ENCODE measurements at places on chromosomes 2 and 18. TPM values are rescaled to one million over a fixed set of nuclear protein-coding genes. Genes with fewer than 3 reads are reported as not detected.

DNA sequence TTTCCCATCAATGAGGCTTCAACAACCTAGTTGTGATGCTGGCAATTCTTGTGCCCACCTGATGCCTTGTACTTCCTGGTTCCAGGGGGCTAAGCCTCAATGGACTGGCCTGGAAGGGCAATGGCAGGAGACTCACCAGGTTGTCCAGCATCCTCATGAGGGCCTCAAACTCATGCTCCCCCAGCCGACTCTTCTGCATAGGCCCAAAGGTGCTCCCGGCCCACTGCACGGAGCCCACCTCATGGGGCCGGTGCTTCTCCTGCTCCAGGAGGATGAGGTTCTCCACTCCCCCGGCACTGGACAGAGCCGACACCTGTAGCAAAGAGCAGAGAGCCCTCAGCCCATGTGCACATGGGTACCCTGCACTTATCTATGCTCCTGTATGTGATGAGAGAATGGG lies 84.5 kb downstream of the ADD2 start:
- DNase-seq, result no peak

DNA sequence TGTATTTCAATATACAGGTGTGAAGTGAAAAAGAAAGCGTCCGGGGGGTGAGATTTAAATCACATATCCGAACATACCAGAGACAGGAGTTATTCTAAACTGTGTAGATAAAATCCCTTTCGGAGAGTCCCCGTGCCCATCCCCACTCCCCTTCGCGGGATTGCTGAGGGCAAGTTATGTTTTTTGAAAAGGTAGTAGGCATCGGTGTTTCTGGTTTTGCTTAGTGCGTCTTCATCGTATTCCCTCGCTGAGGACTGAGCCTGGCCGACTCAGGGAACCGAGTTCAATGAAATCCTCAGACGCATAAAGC lies 583.4 kb downstream of the ZEB2 start:
- DNase-seq, result no peak

DNA sequence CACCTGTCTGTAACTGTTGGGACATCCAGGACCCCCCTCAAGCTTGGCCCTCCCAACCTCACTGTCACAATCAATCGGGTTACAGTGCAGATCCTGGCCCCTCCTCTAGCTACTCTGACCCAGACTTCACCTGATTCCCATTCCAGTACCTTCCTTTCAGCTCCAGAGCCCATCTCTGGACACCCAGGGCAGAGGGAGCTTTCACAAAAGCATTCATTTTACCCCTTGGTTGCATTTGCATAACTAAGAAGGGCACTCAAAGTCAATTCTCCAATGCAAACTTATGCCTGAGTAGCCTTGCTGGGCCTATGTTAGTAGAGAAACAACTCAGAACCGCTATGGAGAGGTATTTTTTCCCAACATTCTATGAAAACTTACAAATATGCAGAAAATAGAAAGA lies 7.4 kb downstream of the ZAP70 start:
- DNase-seq, result no peak

GRCh38 chr2:111712940-111713515 lies 171.0 kb downstream of the ANAPC1 start:
- no peak for DNase-seq

GRCh38 chr2:110789706-110790105 lies 57.3 kb downstream of the ACOXL start:
- no peak for DNase-seq

Gene ARHGAP28
- total RNA-seq, result 20.4 TPM

GRCh38 chr2:31231571-31232302 lies 2.2 kb upstream of the EHD3 start:
- DNase-seq, result no peak

- DNase-seq, result peak; percentile 44
Observed at GRCh38 chr2:67463810-67464209, 66.7 kb downstream of the ETAA1 start.

DNA sequence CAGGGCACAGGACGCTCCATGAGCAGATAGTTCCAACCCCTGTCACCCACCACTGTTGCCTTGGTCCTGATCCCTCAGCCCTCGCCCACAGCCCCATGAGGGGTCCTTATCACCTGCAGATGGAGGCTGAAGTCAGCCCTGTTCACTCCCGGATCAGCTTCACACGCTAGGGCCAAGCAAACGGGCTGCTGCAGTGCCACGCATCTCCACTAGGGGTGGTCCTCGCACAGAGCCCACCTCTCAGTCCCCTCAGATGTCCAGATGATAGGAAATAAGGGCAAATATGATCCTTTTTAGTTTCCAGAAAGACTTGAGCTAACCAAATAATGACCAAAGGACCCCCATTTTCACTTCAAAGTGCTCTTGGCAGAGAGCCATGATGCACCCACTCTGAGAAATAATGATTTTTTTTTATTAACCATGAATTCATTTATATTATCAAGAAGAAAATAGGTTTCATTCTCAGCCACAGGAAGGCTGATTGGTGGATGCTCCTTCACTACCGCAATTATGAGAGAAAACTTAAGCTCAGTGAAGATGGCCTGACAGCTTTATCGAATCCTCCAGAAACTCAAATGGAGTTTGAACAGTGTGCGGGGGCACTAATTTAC lies 71.9 kb upstream of the KLHL29 start:
- no peak for DNase-seq

DNA sequence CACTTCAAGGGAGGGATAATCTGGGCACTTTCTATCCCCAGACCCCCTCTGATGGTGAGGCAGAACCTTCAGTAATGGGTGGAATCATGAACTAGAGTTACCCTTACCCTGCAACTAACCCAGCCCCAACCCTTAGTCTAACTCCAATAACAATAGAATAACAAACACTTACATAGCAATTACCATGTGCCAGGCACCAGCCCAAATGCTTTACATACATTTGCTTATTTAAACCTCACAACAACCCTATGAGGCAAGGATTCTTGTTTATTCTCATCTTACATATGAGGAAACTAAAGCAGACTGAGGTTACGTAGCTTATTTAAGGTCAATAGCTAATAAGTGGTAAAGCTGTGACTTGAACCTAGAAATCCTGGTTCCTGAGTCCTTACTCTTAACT lies 132.8 kb downstream of the CYP26B1 start:
- no peak for DNase-seq

Gene PLGLB2
- 0.50 TPM for total RNA-seq

Gene ITSN2
- total RNA-seq, result 48.9 TPM

Gene UGT1A5
- total RNA-seq, result not detected
